ENCODE measurements at places on chromosomes 2 and 18. TPM values are rescaled to one million over a fixed set of nuclear protein-coding genes. Genes with fewer than 3 reads are reported as not detected.

- DNase-seq = no peak
Observed at GRCh38 chr2:219291910-219292490, 12.8 kb downstream of the DNAJB2 start.

DNA sequence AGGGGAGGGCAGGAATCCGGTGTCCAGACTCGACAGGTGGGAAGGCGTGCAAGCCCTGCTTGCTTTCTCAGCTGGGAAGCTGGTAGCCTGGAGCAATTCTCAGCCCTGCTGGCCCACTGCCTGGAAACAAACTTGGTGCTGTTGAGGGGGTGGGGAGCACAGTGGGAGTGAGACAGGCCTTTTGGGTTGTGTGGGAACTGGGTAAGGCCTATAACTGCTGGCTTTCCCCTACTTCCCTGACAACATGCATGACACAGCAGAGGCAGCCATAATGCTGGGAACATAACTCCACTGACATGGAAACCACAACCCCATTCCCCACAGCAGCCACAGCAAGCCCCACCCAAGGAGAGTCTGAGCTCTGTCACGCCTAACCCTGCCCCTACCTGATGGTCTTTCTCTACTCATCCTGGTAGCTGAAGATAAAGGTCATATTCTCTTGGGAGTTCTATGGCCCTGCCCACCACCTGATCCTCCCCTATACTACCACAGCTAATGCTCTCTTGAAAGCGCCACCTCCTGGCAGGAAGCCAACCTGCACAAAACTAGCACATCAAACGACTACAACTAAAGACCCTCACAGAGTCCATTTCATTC is 122.9 kb upstream of the ACVR1C start:
- no peak for DNase-seq

DNA sequence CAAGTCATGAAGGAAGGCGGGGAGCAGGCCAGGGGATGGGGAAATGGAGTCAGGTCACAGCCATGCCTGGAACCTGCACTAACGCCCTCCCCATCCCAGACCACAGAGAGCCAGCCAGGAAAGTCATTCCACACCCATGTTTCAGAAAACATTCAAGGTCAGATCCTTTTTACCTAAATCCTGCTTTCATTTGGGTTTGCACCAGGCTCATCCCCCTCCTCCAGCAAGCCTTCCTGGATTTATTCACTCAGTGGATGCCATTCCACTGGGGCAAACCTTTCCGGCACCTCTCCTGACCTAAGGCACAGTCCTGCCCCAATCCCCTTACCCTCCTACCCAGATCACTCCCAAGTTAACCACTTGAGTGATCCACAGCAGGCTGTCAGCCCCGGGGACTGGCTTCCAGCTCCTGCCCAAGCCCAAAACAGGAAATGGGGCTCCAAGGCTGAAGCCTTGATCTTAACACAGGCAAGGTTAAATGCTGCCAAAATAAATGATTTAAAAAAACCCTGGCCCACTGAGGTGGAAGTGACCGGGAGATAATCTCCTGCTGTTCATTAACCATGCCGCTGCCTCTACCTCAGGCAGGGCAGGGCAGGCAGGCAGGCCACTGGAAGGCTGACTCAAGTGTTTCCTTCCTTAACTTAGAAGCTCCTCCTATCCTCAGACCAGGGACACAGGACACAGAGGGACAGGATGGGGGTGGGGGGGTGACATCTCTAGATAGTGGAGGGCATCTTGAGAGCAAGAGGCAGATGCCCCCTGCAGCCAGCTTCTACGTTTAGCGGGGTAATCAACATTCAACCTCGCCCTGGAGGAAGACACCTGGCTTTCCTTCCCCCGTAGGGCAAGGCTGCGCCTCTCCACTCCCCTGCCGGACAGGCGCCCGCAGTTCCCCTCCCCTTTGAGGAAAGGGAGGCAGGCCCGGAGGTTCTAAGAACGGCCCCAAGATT is 1.4 kb downstream of the RAB11FIP5 start:
- no peak for DNase-seq

- no peak for DNase-seq
Observed at GRCh38 chr2:54457323-54458023, 1.3 kb downstream of the SPTBN1 start.

DNA sequence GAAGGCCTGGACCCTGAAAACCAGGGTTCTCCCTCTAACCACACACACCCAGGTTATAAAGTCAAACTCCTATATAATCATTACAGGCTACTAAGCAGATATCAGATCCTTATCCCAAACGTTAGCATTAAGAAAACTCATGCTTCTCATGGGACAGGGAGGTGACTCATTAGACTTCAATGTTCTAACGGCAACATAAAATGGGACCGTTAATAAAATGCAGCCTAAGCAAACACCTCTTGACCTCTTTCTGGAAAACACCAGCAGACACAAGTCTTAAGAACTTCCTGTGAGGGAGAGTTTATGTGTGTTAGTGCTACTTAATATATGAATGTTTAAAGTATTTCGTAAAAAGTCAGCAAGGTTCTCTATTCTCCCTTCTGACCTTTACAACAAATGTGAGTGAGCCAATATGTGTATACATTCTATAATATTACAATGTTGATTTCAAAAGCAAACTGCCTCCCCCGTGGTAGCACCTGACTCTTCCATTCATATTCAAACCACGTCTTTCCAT is 31.7 kb downstream of the LPIN2 start:
- DNase-seq = no peak

GRCh38 chr2:233098618-233099017 is 38.5 kb downstream of the INPP5D start:
- no peak for DNase-seq

DNA sequence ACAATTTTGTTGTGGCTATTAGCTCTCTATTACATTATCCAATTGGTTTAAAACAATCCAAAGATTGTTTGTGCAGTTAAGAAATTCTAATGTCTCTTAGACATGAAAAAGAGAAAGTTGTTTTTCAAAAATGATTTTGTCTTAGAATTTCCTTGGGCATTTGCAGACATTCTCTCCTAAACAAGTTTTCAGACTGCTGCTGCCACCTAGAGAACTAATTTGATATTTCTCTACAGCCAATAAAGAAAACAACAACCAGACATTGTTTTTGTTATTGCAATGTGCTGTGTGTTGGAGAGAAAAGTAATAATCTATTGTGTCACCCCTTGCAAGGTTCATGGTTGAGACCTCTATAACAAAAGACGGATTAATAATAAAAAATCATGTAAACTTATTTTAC is 119.0 kb upstream of the SYT4 start:
- DNase-seq = peak; percentile 8

- peak; percentile 71 for DNase-seq
Observed at GRCh38 chr18:26460449-26461091, 87.8 kb downstream of the KCTD1 start.

DNA sequence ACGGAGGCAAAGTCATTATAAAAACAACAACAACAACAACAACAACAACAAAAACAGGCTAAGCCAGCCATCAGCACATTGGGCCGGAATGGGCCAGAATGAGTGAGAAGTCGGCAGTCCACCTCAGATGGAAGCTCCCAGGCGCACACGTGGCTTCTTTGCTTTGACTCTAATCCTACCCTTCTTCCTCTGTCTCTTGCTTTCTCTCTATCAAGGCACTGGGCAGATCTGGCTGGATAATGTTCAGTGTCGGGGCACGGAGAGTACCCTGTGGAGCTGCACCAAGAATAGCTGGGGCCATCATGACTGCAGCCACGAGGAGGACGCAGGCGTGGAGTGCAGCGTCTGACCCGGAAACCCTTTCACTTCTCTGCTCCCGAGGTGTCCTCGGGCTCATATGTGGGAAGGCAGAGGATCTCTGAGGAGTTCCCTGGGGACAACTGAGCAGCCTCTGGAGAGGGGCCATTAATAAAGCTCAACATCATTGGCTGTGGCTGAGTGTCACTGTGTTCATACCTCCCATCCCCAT is 52.2 kb downstream of the MARCO start:
- DNase-seq = no peak

DNA sequence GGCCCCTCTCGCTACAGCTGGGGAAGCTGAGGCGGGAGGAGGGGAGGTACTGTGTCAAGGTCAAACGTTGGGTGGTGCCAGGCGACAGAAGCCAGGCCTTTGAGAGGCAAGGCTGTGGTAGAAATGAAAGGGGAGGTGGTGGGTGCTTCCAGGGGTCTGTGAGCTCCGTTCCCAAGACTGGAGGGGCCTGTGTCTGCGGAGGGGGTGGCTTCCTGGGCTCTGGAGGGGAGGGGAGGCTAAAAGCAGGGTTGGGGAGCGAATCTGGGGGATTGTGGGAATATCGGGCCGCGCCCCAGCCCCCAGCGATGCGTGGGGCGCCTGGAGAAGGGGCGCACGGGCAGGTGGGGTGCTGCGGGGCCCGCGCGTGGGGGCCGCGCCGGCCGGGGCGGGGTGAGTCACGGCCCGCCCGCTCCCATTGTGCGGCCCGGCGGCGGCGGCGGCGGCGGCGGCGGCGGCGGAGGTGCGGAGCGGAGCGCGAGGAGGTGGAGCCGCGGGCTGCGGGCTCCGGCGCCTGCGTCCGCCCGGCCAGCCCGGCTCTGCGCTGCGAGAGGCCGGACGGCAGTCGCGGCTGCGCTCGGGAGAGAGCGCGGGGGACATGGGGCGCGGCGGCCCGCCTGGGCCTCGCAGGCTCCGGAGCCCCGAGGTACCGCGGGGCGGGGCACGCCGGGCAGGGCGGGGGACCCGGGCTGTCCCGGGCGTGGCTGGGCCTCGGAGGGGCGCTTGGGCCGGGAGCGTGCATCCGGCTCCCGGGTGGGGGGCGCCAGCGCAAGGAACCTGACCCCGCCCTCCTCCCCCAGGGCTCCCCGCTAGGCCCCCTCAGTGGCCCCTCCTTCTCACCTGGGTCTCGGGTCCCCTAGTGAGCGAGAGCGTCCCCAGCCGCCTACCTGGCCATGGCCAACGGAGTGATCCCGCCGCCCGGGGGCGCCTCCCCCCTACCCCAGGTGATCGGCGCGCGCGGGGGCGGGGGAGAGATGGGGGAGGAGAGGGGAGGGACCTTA is at the start of gene SLC4A3:
TSS of gene SLC4A3 (plus strand) at position 528 of the 998 bp plus-strand sequence. CDS start at position 891, 363 bp downstream.
- DNase-seq = no peak

- no peak for DNase-seq
Observed at GRCh38 chr2:29192526-29192925, 77.3 kb downstream of the CLIP4 start.

CFAP65 gene
- not detected for total RNA-seq

IL18R1 gene
- 3.3 TPM for total RNA-seq

L3MBTL4 gene
- 6.7 TPM for total RNA-seq

WDCP gene
- 13.1 TPM for total RNA-seq

PCARE gene
- 0.16 TPM for total RNA-seq

PAIP2B gene
- total RNA-seq = 7.6 TPM

ABCB11 gene
- 0.11 TPM for total RNA-seq

RAX gene
- not detected for total RNA-seq

ZNF396 gene
- 4.0 TPM for total RNA-seq

MYCN gene
- 3.3 TPM for total RNA-seq
